ENCODE measurements at places on chromosomes 2 and 18. TPM values are rescaled to one million over a fixed set of nuclear protein-coding genes. Genes with fewer than 3 reads are reported as not detected.
A peak's percentile ranks its signal among the peaks of the same experiment; 100 is the strongest.

DNA sequence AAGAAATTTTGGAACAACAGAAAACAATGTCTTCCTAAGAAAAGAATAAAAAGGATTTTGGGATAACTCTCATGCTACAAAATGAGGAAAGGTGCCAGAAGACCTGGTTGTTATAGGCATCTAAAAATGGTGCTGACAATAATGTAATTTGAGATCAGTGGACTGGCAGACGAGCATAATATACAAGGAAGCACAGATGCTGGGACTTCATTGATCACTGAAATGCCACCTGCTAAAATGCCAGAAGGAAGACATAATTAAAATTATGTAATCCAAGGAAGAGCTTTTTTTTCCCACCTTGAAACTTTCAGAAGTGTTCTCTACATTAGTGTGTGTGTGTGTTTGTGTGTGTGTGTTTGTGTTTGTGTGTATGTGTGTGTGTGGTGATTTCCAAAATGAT, 535.9 kb downstream of the XIRP2 start:
- no peak for DNase-seq

NEU4 gene
- not detected for total RNA-seq

DNA sequence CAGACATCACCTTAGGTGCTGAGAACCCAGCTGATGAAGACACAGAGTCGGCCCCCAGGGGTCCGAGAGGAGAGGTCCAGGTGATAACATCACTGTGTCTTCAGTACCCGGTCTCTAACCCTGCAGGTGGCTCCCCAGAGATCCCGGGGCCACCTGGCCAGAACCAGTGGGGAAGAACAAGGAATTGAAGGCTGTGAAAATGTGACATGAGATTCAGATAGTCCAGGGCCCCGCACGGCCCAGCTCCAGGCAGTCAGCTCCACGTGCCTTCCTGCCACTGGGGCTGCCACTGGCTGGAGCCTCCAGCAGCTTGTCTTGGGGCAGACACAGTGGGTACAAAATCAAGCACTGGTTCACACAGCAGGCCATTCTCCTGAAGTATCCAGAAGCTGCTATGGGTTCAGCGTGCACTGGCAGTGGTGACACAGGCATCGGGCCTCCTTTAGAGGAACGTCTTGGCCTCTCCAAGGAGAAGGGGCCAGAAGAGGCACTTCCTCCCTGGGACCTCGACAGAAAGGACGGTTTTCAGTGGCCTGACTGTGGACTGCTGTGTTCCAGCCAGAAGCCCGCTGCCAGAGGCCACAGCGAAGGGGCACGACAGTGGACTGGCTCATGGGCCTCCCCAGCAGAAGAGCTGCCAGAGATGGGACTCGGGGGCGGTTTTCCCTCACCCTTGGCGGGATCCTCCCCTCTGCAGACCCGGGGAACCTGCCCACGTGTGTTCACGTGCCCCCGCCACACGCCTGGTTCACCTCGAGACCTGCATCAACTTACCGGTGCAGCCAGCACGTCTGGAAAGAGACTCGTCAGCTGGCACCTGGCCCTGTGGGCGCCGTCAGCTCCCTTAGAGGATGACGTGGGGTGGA, 150.4 kb downstream of the HDAC4 start:
- peak; percentile 74 for DNase-seq

DNA sequence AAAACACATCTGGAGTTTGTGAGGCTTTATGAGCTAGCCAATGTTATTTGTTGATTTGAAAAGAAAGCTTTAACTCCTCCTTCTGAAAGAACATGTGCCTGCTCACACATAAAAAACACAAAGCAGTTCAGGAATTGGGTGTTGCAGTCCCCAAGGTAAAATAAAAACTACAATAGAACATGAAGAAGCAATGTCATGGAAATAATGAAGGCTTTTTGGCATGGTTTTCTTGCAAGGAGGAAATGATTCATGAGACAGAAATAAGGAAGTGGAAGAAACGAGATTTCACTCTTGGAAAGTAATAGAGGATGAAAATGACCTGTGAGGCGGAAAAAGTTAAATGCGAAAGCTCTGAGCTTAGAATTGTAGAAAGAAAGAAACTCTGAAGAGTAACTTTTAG, 81.1 kb downstream of the TRIB2 start:
- no peak for DNase-seq

DNA sequence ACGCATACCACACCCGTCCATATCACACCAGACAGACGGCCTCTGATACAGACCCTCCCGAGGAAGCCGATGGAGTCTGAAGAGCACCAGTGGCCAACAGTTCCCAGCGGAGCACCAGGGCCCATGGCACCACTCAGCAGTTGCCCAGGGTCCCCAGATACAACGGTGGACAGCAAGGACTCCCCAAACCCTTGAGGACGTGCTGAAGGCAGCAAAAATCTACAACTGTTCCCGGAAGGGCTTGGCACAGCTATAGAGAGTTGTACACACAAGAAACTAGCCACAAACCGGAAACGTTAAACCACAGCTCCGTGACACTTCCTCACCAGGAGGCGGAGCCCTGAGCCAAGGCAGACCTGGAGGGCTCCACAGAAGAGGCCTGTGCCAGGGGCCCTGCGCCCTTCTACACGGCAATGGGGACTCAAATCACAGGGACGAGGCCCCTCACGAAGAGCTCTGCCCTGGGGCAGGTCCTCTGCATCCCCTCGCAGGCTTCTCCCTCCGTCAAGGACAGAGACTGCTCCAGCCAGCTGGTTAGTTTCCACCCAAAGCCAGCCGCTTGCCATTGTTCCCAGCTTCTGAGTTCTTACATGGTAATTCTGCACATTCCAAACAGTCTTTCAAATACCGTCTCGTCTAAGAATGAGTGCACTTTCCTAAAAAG, 133.4 kb downstream of the HDAC4 start:
- DNase-seq: peak; percentile 87

DNA sequence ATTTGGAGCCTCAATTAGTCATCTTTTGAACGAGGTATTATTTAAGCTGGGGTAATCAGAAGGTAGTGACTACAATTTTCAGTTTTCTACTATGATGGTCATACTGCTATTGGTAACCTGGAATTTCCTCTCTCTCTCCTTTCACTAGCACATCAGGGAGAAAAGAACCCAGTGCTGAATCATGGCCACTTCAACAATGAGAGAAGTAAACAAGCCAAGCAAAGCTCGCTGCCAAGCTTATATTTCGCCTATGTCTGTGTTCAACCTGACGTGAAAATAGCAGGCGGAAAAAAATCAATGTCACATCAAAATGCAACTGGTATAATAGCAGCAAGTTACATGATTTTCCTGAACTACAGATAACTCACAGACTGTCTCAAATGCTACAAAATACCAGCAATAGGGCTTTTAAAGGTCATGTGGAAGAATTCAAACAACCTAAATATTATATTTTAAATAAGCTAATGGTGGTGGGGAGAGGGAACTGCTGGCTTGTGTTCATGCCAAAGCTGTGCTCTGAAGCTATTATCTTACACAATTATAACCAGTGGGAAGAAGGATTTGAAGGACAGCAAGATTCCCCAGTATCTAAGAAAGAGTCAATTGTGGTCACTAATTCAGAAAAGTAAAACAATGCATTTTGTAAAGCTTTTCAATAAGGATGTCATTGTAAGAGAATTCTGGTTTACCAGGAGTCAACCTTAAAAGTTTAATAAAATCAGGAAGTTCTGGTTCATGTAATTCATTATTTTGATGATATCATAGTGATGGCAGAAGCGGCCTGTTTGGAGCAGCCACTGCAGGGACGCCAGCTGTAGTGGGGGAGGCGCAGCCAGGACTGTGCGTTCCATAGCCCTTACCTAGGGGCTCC, 38.0 kb downstream of the RNF152 start:
- no peak for DNase-seq

CASP8 gene
- 8.6 TPM for total RNA-seq

GRCh38 chr2:85078536-85078935, 54.7 kb upstream of the TCF7L1 start:
- DNase-seq: no peak

DNA sequence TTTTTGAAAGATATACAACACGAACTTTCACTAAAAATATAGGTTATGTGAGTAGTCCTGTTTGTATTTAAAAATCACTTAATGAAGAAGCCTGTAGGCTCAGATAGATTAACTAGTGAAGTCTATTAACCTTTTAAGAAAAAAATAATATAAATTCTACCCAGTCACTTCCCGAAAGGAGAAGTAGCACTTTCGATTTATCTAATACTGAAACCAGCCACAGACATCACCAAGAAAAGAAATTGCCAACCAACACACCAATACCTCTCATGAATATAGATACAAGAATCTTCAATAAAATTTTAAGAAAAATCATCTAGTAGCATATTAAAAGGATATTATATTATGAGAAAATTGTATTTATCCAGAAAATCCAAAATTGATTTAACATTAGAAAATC, 160.5 kb downstream of the GALNT13 start:
- no peak for DNase-seq

GRCh38 chr2:3759331-3759730, 56.0 kb downstream of the DCDC2C start:
- peak; percentile 15 for DNase-seq

DNA sequence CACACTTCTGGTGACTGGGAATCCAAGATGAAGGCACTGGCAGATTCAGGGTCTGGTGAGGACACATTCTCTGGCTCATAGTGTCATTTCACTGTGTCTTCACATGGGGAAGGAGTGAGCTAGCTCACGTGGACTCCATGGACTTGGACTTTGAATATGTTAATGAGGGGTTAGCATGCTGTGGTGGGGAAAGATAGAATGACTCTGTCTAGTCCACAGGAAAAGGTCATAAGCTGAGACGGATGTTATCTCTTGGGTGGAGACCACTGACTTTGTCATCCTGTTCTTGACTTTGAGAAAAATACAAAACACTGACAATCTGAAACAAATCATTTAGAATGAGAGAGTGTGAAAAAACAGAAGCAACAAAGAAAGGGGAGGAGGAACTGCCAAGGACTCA, 145.9 kb downstream of the PIK3C3 start:
- DNase-seq: no peak

- no peak for DNase-seq
Observed at GRCh38 chr18:43777636-43778304, 500.5 kb upstream of the SYT4 start.

GRCh38 chr2:200578778-200579177, 7.0 kb upstream of the AOX1 start:
- DNase-seq: no peak

SGPP2 gene
- total RNA-seq: 1.1 TPM

- peak; percentile 93 for DNase-seq
Observed at GRCh38 chr2:241161646-241162281, 11.5 kb downstream of the PPP1R7 start.

DNA sequence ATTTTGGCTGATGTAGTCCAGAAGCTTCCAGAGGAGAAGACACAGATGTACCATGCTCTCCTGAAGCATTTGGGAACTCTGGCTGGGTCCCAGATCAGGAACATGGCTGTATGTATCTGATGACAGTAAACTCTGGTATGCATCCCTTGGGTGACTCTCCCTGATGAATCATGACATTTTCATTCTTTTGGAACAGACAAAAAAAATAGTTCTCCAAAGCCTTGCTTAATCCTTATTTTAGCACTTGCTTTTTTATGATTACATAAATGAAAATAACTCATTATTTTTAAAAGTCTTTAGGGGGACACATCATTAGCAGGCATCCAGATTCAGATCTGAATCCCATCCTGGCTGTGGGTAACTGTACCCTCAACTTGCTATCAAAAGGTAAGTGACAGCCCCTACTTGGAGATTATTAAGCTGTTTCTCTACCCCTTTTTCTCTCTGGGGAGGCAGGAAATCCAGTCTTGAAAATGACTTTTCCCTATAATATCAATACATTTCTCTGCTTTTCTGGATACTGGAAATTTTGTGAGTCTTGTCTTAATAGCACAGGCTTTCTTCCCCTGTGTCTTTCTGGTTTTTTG, 23.3 kb downstream of the AOX1 start:
- DNase-seq: peak; percentile 83

ITGB6 gene
- not detected for total RNA-seq

DNA sequence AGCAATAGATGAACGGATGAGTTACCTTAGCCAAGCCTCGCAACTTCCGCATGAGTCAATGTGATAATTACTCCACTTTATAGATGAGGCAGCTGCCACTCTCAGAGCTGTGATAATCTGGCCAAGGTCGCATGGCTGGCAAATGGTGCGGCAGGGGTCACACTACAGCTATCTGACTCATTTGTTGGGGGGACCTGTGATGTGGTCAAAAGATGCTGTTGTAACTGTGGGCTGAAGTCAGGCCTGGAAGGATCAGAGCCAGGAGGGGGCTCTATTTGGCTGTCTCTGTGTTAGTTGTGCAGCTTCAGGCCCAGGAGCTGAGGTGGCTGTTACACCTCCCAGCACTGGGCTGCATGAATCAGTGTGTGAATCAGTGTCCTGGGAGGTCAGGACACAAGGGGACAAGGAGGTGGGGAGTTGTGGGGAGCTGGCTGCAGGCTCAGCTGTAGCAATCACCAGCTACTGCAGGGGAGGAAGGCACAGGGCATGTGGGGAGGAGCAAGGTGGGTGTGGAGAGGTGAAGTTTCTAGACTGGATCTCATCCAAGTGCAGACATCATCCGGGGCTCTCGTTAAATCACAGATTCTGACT, 33.1 kb downstream of the NGEF start:
- no peak for DNase-seq

- DNase-seq: no peak
Observed at GRCh38 chr2:21165350-21165749, 41.6 kb downstream of the TDRD15 start.

SLC9A2 gene
- under 0.01 TPM for total RNA-seq

- DNase-seq: no peak
Observed at GRCh38 chr2:163345795-163346573, 389.8 kb downstream of the FIGN start.

PCARE gene
- not detected for total RNA-seq
